ENCODE measurements at places on chromosomes 5 and 9. TPM values are rescaled to one million over a fixed set of nuclear protein-coding genes. Genes with fewer than 3 reads are reported as not detected.

- H3K4me1 ChIP-seq, result no peaks in the 10 kb centered on the region
- H3K4me3 ChIP-seq, result peak overlapping the region; percentile 11
- peak; percentile 87 for DNase-seq
- no peaks in the 10 kb centered on the region for H3K36me3 ChIP-seq
Measured at GRCh38 chr5:151239237-151239861, 13.6 kb upstream of the GM2A start.

Gene TTF1
- total RNA-seq, result 5.6 TPM

- no peak for DNase-seq
- H3K27ac ChIP-seq, result peak overlapping the region; percentile 2
- H3K4me1 ChIP-seq, result no peaks in the 10 kb centered on the region
- H3K4me3 ChIP-seq, result no peak overlapping the region
- no peaks in the 10 kb centered on the region for H3K27me3 ChIP-seq
- H3K36me3 ChIP-seq, result no peaks in the 10 kb centered on the region
Measured at GRCh38 chr5:172178991-172179989, 8.7 kb downstream of the STK10 start.

GRCh38 chr5:54113060-54113459 lies 197.3 kb downstream of the ARL15 start:
- no peaks in the 10 kb centered on the region for H3K36me3 ChIP-seq
- no peak for DNase-seq
- no peaks in the 10 kb centered on the region for H3K4me1 ChIP-seq
- no peaks in the 10 kb centered on the region for H3K27me3 ChIP-seq

DNA sequence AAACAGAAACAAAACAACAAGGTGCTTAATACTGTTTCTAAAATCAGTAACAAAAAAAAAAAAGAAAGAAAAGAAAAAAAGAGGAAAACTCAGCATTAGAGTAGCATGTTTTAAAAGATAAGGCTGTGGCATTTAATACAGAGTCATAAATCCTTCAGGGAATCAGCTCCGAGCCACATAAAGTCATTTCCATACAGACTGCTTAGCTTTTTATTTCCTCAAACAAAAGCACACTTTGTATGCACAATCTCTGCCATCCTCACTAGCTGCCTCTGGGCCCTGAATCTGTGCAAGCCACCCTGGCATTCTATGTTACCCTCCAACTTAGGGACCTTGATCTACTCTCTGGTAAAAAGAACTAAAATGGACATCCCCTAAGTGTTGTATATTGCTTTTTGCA lies 87.6 kb downstream of the SEMA6A start:
- no peaks in the 10 kb centered on the region for H3K4me1 ChIP-seq
- H3K27ac ChIP-seq, result no peak overlapping the region
- no peaks in the 10 kb centered on the region for H3K36me3 ChIP-seq
- no peak overlapping the region for H3K4me3 ChIP-seq

DNA sequence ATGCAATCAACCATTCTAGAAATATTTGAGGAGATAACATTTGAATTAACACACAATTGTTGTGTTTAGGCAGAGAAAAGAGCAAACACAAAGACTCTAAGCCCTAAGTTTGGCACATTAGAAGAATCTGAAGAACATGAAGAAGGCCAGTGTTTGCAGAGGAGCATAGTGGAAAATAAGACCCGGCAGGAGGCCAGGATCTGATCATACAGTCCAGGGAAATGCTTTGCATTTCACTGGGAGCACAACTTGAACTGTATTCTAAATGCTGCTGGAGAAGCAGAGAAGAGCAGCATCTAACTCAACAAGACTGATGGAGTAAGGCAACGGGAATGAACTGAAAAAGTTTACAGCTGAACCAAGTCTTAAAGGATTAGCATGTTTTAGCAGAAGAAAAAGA lies 463.4 kb downstream of the ZNF608 start:
- no peak for DNase-seq
- H3K4me3 ChIP-seq, result no peak overlapping the region
- H3K36me3 ChIP-seq, result no peaks in the 10 kb centered on the region

DNA sequence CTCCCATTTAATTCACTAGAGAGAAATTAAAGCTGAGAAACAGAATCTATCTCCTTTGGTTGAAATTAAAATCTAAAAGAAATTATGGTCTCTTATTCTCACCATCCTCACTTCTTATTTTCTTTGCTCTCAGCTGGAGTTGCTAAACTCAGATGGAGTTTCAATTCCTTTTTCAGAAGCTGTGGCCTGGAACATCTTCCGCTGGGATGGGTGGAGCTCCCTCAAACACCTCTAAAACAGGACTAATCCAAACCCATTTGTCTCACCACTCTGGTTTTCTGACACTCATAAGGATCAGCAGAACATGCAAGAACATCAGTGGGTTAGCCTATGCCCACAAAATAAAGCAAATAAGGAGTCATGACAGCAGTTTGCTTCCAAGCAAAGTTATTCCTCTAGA lies 39.6 kb upstream of the CEP78 start:
- H3K27ac ChIP-seq, result no peak overlapping the region
- H3K27me3 ChIP-seq, result no peaks in the 10 kb centered on the region
- no peak overlapping the region for H3K4me3 ChIP-seq
- no peaks in the 10 kb centered on the region for H3K36me3 ChIP-seq

Gene LCN10
- total RNA-seq, result 10.3 TPM

DNA sequence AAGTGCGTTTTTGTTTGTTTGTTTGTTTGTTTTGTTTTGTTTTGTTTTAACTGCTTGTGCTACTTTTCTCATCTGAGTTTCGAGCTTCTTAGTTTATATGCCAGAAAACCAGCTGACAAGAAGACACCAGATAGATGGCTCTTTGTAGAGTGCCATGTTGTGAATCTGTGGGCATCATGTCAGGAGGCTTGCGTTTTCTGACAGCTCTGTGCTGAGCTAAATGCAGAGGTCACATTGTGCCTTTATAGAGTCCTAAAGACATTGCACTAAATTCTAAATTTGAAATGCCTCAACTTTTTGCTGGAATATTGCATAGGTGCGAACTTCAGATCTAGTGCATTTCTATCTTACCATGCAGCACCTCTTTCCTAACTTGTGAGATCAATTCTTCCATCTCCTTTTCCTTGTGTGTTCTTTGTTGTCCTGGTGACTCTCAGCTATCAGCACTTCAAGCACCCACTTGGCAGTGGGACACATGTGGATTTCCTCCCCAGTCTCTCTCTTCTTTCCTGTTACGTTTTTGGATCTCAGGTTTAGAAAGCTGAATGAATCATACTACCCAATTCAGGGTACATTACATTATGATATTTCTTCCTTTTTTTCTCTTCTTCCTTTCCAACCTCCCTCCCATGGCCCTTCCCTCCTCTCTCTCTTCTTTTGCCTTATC lies 379.0 kb upstream of the RPS23 start:
- H3K27me3 ChIP-seq, result no peaks in the 10 kb centered on the region
- H3K4me1 ChIP-seq, result no peaks in the 10 kb centered on the region
- H3K36me3 ChIP-seq, result no peaks in the 10 kb centered on the region
- no peak for DNase-seq

Gene PCDHA4
- total RNA-seq, result 0.29 TPM

GRCh38 chr9:99054581-99054980 lies 50.3 kb upstream of the TGFBR1 start:
- H3K27me3 ChIP-seq, result no peaks in the 10 kb centered on the region
- H3K4me1 ChIP-seq, result no peaks in the 10 kb centered on the region
- H3K4me3 ChIP-seq, result no peak overlapping the region
- DNase-seq, result no peak
- H3K36me3 ChIP-seq, result no peaks in the 10 kb centered on the region
- no peak overlapping the region for H3K27ac ChIP-seq

DNA sequence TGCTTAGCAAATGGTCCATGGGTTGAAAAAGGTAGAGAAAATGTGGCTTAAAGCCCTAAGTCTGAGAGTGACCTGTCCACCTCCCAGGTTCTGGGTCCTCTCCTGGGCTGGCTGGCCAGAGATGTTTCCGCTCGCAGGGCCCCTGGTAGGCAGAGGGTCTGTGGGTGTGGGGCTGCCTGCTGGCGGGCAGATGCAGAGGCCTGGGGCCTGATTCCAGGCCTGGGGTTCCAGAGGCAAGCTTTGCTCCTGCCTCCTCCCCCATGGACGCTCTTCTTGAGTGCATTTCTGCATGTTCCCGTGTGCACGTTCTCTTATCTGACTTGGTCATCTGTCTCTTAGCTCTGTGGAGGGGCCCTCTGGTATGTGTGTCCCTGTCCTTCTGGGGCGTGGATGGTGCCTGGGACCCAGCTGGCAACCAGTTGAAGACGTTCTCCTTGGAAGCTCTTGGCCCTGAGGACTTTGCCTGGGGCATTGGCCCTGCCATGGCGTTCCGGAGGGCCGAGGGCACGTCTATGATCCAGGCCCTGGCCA lies 3.8 kb downstream of the MIGA2 start:
- no peak overlapping the region for H3K27ac ChIP-seq
- H3K36me3 ChIP-seq, result no peaks in the 10 kb centered on the region
- no peaks in the 10 kb centered on the region for H3K4me1 ChIP-seq

DNA sequence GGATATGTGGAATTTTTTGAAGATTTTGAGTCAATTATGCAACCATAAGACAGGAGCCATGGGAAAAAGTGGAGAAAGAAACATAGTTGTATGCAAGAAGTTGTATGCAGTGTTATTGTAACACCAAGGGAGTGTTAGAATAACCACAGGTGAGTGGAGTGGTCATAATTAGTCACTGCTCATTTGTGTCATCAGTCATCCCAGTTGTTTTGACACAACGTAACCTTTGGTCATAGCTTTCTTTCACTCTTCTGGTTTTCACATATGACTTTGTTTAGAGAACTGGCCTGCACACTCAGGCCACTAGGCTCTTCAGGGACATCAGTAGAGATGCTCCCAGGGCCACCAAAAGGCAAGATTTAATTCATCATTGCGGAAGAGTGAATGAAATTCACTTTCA lies 158.7 kb upstream of the HMHB1 start:
- H3K27me3 ChIP-seq, result no peaks in the 10 kb centered on the region
- no peak for DNase-seq
- H3K4me3 ChIP-seq, result no peak overlapping the region
- H3K4me1 ChIP-seq, result no peaks in the 10 kb centered on the region
- H3K36me3 ChIP-seq, result no peaks in the 10 kb centered on the region
- no peak overlapping the region for H3K27ac ChIP-seq

DNA sequence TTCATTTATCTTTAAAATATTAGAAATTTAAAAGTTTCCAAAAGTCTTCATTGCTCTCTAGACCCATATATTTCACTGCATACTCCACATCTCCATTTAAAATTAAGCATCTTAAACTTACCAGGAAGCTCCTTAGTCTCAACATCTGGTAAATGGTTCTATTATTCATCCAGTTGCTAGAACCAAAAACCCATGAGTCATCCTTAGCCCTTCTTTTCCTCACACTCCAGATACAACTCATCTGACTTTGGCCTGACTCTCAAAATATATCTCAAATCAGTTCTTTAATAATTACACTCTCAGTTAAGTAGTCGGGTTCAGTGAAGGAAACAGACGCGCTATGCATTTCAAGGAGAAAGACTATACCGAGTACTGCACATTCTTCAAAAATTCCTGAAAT lies 110.2 kb upstream of the COX7C start:
- H3K27me3 ChIP-seq, result no peaks in the 10 kb centered on the region
- H3K4me1 ChIP-seq, result no peaks in the 10 kb centered on the region
- no peak overlapping the region for H3K27ac ChIP-seq
- no peak for DNase-seq
- no peak overlapping the region for H3K4me3 ChIP-seq

- no peak for DNase-seq
- no peaks in the 10 kb centered on the region for H3K4me1 ChIP-seq
- no peak overlapping the region for H3K27ac ChIP-seq
- H3K36me3 ChIP-seq, result no peaks in the 10 kb centered on the region
- no peak overlapping the region for H3K4me3 ChIP-seq
Measured at GRCh38 chr9:656926-657568, 184.4 kb upstream of the DMRT1 start.

DNA sequence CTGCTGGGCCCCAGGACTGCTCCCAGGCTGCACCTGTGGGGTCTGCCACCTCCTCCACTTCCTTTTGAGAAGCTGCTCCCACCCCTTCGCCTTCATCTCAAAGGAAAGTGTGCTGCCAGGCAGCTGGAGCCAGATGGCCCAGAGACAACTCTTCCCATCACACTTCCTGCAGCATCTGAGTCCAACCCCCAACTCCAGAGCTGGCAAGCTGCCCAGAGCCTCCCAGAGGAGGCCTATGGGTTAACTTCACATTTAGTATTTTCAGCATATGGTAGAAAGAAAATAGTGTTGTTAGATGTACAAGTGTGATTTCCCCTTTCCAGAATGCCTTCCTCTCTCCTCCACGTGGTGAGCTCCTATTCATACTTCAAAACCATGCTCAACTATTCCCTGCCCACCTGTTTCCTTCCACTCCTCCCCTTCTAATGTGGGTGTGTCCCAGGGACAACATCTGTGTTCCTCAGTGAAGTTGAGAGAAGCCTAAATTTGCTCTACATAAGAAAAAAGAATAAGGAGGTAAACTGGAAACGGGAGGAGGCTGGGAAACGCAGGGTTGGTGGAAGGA lies 38.6 kb upstream of the KCNMB1 start:
- H3K27ac ChIP-seq, result no peak overlapping the region
- H3K4me1 ChIP-seq, result no peaks in the 10 kb centered on the region
- DNase-seq, result no peak
- H3K27me3 ChIP-seq, result no peaks in the 10 kb centered on the region
- no peaks in the 10 kb centered on the region for H3K36me3 ChIP-seq

GRCh38 chr5:8685704-8686103 lies 816.8 kb downstream of the MTRR start:
- no peaks in the 10 kb centered on the region for H3K27me3 ChIP-seq
- H3K36me3 ChIP-seq, result no peaks in the 10 kb centered on the region
- DNase-seq, result no peak

- H3K4me3 ChIP-seq, result no peak overlapping the region
- no peaks in the 10 kb centered on the region for H3K27me3 ChIP-seq
- no peak for DNase-seq
- H3K36me3 ChIP-seq, result no peaks in the 10 kb centered on the region
Measured at GRCh38 chr9:14554886-14555285, 138.3 kb downstream of the ZDHHC21 start.

GRCh38 chr9:4097515-4097914 lies 202.4 kb downstream of the GLIS3 start:
- no peaks in the 10 kb centered on the region for H3K27me3 ChIP-seq
- DNase-seq, result no peak
- no peak overlapping the region for H3K4me3 ChIP-seq
- no peaks in the 10 kb centered on the region for H3K36me3 ChIP-seq
- no peak overlapping the region for H3K27ac ChIP-seq

Gene SPATA31E1
- total RNA-seq, result not detected

DNA sequence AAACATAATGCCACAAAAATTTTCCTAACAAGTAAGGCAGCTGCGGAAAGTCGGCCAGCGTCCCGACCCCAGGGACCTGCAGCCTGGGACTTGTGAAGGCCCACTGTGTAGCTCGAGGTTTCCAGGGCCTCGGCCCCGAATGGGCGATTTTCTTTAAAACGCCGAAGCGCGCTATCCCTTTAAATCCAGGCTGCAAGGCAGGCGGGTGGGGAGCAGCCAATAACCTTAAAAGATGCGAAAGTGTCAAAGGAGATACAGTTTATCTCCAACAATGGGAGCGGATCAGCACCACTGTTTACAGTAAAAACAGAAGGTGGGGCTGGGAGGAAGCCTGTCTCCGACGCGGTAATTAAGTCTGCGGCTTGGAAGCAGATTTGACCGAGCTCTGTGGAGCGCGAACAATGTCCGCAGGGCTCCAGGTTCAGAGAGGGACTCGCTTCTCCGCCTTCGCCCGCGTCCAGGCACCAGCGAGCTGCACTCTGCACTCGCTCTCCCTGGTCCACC lies 1.7 kb upstream of the ZSWIM6 start:
- no peaks in the 10 kb centered on the region for H3K27me3 ChIP-seq
- no peaks in the 10 kb centered on the region for H3K36me3 ChIP-seq
- peak; percentile 28 for DNase-seq
- H3K4me1 ChIP-seq, result no peaks in the 10 kb centered on the region
- H3K4me3 ChIP-seq, result peak overlapping the region; percentile 77

All from uterus (tissue), 4 donors.